HCT116 (cell line): ENCODE measurements at places on chromosomes 7 and 10.

DNA sequence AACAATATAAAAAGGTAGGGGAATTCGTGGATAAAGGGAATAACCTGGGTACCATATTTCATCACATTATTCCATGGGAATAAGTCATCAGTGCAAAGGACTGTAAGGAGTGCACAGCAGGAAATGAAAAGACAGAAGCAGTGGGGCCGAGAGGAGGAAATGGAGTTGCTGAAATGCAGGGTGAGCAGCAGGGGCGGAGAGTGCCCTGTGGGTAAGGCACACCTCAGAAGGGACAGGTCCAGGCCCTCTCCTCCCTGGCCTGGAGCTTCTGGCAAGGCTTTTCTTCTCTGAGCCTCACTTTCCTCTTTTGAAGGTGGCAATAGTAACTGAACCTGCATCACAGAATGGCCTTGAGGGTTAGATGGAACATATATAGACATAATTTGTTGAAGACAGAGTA lies 26.2 kb downstream of the IKZF1 start:
- no peak for DNase-seq

GRCh38 chr7:94656925-94657731 lies 1.2 kb upstream of the SGCE start:
- DNase-seq: peak; percentile 16

GRCh38 chr7:25781704-25782103 lies 370.3 kb upstream of the NFE2L3 start:
- DNase-seq: no peak

- no peak for DNase-seq
Observed at GRCh38 chr7:155947051-155947450, 134.8 kb upstream of the SHH start.

DNA sequence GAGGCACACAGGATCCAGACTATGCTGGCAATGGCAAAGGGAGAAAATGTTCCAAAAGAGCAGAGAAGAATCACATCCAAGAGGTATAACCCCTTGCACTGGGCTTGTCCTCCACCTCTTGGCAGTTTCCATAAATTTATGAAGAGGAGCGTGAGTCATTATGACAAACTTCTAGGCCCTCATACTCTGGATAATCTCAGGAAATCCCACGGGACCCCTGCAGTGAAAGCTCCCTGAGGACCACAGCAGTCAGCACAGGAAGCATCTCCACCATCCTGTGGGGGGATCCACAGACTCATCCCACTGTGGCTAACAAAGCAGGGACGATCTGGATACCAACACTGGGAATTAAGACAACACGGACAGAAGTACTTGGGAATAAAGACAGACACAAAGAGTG lies 30.3 kb upstream of the GPAM start:
- DNase-seq: no peak

DNA sequence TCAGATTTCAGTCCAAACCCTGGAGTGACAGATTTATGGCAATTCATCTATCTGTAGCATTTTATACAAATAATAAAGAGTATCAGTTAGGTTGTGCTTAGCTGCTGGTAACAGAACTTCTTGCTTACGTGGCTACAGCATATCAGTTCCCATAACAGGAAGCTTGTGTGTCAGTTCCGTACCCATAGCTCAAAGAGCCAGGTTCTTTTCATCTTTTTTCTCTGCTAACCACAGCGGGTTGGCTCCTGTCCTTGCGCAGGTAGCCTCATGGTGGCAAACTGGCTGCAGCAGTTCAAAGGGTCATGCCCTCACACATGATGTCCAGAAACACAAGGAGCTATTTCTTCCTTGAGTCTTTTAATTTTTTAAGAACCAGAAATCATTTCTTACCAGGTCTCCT lies 1041.8 kb downstream of the GATA3 start:
- no peak for DNase-seq

DNA sequence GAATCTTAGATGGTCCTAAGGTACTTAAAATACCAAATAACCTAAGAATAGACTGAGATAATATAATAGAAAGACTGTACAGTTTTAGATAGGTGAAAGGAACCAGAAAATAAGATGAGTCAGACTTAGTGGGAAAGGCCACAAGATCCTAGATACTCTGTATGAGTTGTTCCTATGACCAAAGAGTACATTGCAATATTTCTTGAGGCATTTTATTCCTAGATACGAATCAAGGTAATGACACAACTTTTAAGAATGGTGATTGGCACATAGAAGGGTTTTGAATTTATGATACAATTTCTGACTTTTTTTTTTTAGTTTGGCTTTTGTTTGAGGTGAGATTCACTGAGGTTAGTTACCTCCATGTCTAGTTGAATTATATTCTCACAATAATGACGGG lies 30.2 kb downstream of the MGAM start:
- no peak for DNase-seq

GRCh38 chr7:37320848-37321468 lies 127.7 kb downstream of the ELMO1 start:
- DNase-seq: no peak

DNA sequence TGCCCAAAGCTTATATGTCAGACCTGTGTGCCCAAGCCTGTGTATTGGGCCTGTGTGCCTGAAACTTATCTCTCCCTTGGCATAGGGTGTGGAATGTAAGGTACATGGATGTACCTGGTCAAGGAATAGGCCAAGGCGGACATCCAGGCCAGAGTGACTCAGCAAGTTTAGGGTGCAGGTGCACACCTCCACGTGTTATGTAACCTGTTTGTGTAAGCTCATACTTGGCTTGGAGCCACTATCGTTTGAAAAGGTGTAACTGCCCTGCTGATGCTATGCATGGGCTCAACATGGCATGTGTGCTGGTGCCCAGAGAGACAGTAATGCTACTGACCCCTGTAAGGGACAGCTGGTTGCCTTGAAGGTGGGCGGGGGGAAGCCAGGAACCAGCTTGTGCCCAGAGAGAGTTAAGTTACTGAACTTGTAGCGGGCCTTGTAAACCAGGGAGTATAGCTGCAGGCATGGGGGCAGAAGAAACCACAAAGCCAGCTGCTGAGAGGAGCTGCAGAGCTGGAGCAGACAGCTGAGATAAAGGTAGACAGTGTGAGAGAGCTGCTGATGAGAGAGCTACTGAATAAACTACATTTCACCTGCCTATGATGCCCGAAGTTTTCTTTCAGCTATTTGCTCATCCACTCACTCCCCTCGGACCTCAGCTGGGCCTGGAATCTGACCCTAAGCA lies 656.4 kb upstream of the ZWINT start:
- DNase-seq: no peak
